ENCODE measurements at places on chromosomes 3 and 15.

- DNase-seq: no peak
These were observed 24.1 kb upstream of the ARHGEF3 start for GRCh38 chr3:56825567-56826438.

GRCh38 chr3:70621451-70621850 lies 309.0 kb upstream of the MDFIC2 start:
- DNase-seq: no peak

GRCh38 chr3:45367453-45367871 lies 20.9 kb upstream of the LARS2 start:
- no peak for DNase-seq

- no peak for DNase-seq
These were observed 59.1 kb downstream of the SSR3 start for GRCh38 chr3:156495816-156496215.

GRCh38 chr3:183980403-183980802 lies 37.3 kb downstream of the ABCC5 start:
- DNase-seq: no peak

- DNase-seq: no peak
These were observed 120.7 kb upstream of the TOPAZ1 start for GRCh38 chr3:44120721-44121582.

GRCh38 chr3:151558661-151559060 lies 97.8 kb upstream of the IGSF10 start:
- DNase-seq: no peak

DNA sequence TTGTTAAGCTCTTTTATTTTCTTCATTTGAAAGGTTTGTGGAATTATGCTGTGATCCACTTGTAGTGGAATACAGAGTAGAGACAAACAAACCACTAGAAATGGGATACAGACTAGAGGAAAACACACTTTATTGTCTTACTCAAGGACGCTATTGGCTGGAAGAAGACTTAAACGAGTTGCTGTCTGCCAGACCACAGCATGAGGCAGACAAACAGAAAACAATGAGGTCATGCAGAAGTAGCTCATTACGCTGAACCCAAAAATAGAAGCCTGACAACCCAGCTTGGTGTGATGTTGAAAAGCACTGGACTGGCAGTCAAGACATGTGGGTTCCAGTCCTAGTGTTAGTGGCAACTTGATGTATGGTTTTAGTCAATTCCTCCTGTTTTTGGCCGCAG lies 62.4 kb upstream of the P3H2 start:
- DNase-seq: no peak

GRCh38 chr3:193711964-193712598 lies 119.1 kb downstream of the OPA1 start:
- peak; percentile 91 for DNase-seq
